NCI-H446 treated with DMSO at 0.1 percent for 48 hours (cell line): ENCODE measurements at places on chromosomes 16 and 17.
A peak's percentile ranks its signal among the peaks of the same experiment; 100 is the strongest.

DNA sequence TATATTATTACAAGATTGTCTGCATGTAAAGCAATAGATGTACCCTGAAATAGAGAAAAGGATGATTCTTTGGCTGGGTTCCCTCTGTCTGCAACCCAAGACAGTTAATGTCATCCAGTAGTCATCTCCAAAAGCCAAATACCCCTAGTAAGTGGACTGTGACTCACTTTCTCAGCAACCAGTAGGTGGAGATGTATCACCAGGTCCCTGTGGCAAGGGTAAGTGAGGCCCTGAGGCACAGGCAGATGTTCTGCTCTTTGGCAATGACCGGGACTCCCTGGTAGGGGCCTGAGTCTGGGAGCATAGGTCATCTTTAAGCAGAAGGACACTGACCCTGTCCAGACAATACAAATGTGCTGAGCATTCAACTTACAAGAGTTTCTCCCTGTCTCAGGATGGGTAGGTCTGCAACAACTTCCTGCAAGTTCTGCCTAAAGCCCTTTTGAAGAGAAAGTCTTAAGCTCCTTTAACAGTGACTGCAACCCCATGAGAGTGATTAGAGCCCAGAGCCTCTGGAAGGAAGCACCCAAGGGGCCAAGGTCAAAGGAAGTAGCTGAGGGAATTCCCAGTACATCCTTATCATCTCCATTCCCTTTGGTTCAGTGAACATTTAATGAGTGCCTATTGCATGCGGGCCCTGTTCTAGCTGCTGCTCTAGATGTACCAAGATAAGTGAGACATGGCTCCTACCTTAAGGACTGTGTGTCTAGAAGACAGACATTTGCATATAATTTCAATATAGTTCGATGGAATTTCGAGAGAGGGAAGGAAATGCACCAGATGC lies 31.9 kb downstream of the PMP22 start:
- no peak for DNase-seq

DNA sequence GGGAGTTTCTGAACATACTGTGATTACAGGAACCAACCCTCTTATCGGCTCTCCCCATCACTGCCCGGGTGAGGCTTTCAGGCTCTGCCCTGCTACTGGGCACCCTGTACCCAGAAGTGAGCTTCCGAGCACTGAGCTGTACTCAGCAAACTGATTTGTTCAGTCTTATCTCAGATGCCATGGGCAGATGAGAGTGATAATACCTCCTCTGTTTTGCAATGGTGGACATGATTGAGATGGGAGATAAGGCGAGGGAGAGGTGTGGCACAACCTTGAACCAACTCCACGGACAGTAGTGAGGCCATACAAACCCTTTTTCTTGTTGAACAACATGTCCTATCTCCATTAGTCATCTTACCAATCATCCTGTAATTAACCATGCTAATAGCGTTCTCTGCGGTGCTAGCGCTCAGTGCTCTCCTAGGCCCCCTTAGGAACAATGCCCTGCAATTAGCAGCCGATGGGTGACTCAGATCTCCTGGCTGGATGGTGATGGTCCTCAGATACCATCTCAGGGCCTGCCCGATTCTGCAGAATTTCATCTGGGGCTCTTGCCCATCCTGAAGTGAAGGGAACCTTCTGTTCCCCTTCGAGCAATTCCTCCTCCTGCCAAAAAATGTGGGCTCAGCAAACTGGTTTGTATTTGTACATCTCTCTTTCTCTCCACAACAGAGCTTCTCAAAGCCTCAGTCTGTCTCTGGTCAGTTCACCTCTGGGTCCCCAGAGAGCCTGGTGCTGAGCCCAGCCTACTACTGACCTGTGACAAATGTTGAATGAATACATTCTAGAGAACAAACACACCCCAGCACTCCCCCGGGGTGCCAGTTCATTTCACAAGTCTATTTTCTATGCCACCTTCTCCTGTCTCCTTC lies 139.3 kb upstream of the IRX3 start:
- DNase-seq, result no peak

DNA sequence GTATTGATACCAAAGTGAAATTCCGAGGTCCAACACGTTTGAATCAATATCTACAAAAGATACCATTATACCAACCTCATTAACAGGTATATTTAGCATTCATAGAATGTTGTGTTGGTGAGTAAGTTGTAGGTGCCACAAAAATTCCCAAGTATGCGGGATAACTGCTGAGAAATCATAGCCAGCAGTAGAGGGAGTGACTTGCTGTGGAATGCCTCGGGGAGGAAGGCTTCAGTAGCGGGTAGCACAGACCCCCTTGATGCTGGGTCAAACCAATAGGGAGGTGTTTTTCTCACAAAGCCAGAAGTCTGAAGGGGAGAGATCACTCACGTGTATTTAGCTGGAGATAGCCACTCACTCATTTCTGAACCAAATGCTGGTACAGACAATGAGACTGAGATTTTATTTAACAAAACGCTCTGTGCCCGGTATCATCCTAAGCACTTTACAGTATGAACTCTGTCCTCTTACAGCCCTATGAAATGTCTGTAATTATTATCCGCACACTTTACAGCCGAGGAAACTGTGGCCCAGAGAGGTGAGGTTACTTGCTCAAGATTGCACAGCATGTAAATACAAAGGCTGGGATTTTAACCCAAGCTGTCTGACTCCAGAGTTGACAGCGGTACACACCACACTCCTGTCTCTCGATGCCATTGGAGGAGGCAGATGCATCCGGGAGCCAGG lies 23.1 kb downstream of the HSBP1 start:
- no peak for DNase-seq

DNA sequence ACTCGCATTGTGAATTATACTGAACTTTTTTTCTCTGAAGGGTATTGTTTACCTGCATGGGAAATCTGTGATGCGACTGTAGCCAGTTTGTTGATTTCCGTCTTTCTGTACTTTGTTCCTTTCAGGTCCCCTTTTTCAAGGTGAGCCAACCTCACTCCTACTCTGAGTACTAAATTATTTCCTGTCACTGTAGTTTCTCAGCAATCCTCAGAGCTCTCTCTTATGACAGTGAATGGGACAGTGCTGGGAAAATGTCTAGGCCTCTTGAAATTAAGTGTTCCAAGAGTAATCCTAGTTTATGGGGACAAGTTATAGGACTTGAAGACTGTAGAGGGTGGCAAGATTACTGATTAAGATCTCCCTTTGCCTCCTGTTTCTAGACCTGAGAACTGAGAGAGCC lies 167.6 kb downstream of the CNTNAP4 start:
- no peak for DNase-seq

GRCh38 chr16:457732-458400 lies 32.4 kb downstream of the RAB11FIP3 start:
- DNase-seq, result no peak

DNA sequence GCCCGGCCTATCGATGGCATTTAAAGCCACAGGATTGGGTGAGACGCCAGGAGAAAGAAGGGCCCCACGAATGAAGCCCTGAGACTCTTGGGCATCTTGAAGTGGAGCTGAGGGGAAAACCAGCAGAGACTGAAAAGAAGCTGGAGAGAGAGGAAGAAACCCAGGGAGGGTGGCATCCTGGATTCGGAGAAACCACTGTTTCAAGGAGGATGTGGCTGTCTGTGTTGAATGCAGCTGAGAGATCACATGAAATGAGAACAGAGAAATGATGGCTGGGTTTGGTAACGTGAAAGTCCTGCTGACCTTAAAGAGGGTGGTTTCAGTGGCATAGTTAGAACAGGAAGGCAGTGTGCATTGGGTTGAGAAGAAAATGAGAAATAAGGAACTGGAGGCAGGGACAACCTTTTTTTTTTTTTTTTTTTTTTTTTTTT lies 3.8 kb downstream of the TNFSF12 start:
- DNase-seq, result no peak

- DNase-seq, result no peak
Observed at GRCh38 chr17:27453471-27453870, 2.8 kb upstream of the KSR1 start.

DNA sequence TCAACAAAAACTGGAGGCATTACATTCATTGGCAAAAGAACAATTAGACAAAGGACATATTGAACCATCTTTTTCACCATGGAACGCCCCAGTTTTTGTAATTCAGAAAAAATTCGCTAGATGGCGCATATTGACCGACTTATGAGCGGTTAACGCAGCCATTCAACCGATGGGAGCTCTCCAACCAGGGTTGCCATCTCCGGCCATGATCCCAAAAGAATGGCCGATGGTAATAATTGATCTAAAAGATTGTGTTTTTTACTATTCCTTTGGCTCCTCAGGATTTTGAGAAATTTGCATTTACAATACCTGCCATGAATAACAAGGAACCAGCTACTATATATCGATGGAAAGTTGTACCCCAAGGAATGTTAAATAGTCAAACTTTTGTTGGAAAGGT lies 21.4 kb downstream of the ALOX15B start:
- DNase-seq, result no peak

- no peak for DNase-seq
Observed at GRCh38 chr16:84056933-84057332, 14.3 kb upstream of the SLC38A8 start.

DNA sequence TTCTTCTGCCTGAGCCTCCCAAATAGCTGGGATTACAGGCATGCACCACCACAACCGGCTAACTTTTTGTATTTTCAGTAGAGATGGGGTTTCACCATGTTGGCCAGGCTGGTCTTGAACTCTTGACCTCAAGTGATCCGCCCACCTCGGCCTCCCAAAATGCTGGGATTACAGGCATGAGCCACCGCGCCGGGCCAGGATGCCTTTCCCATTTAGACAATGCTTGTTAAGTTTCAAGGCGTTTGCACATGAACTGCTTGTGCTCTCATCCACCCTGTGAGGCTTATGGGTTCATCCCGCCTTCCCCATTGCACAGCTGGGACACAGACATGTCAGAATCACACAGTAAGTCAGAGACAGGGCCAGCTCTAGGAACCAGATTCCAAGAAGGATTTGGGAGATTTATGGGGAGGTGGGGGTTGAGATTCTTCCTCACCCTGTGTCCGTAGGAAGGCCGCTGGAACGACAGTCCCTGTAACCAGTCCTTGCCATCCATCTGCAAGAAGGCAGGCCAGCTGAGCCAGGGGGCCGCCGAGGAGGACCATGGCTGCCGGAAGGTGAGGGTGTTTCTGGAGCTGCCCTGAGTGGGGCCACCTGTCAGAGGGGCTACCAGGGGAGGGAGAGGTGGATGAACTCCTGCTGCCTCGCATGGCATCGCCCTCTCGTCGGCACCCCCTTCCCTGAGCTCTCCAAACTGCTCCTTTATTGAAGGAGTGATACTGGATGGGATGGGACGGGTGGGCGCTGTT lies 46.3 kb downstream of the MRC2 start:
- DNase-seq, result no peak

DNA sequence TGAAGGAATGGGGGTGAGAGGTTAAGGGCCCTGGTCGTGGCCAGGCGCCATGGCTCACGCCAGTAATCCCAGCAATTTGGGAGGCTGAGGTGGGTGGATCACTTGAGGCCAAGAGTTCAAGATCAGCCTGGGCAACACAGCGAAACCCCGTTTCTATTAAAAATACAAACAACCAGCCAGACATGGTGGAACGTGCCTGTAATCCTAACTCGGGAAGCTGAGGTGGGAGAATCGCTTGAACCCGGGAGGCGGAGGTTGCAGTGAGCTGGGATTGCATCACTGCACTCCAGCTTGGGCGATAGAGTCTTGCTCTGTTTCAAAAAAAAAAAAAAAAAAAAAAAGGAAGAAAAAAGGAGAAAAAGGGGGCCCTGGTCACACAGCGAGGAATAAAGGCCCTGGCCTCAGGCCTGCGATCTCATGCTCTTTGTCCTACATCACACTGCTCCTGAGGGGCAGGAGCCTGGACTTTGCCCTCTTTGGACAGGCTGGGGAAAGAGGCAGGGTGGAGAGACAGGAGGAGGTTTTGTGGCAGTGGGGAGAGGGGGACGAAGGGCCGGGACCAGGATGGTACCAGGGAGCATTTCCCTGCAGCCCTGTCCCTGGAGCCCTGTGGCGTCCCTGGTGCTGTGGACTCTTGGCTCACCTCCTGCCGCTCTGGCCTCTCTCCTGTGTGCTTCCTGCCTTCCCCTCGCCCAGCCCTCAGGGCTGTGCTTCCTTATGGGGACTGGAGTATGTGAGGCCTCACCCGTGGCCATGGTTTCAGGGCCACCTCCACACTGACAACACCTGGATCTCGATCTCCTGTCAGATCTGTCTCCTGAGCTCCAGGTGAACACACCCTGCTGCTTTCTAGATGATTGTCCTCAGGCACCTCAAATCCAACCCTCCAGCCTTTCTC lies 19.7 kb upstream of the SLC25A19 start:
- no peak for DNase-seq

GRCh38 chr16:88633684-88634140 lies 4.7 kb upstream of the IL17C start:
- no peak for DNase-seq

- DNase-seq, result no peak
Observed at GRCh38 chr16:89431158-89431584, 59.2 kb downstream of the ANKRD11 start.

GRCh38 chr17:9666461-9667050 lies 21.2 kb downstream of the USP43 start:
- no peak for DNase-seq

- DNase-seq, result peak; percentile 4
Observed at GRCh38 chr16:73949574-73950320, 346.9 kb upstream of the PSMD7 start.

- DNase-seq, result no peak
Observed at GRCh38 chr16:67645397-67646121, 615 bp downstream of the CARMIL2 start.

GRCh38 chr16:85309656-85310587 lies 197.7 kb upstream of the CIBAR2 start:
- DNase-seq, result no peak

- no peak for DNase-seq
Observed at GRCh38 chr17:33896263-33896662, 358.8 kb upstream of the CCL2 start.

GRCh38 chr16:57108432-57108831 lies 16.0 kb downstream of the CPNE2 start:
- DNase-seq, result no peak

DNA sequence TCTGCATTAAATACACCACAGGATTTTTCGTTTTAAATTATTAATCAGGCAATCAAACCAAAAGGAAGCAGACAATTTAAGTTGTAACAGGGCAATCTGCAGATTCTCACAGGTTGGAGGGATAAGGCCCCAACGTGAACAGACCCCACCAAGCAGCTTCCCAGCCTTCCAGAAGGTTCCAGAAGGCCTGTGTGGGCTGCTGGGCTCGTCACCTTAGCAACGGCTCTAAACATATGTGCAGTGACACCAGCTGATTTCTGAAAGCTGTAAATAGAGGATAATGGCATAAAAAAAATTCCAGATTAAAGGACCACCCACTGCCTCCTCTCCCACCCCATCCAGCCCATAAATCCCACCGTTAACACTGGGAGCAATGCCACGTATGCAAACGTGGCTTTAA lies 123.8 kb downstream of the ZNF778 start:
- no peak for DNase-seq

DNA sequence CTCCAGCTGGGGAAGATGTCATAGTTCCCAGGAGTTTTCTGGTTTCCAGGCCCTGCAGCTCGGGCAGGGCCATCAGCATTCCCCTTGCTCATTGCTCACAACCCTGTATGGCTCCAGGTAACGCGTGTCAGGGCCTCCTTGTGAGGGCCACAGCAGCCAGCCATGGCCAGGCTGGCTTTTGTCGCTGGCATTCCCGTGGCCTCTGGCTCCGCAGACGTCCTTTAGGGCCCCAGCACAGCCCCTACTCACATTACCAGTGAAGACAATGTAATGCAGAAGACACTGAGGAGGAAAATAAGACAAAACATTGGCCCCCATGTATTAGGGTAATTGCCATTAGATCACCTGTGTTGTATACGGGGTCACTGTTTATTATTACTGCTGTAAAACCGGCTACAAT lies 1799.0 kb downstream of the TP53TG3F start:
- DNase-seq, result no peak

GRCh38 chr17:69722518-69722917 lies 308.0 kb downstream of the MAP2K6 start:
- no peak for DNase-seq
